Chondrocyte (in vitro differentiated cells): ENCODE measurements at places on chromosomes 16 and 17.

DNA sequence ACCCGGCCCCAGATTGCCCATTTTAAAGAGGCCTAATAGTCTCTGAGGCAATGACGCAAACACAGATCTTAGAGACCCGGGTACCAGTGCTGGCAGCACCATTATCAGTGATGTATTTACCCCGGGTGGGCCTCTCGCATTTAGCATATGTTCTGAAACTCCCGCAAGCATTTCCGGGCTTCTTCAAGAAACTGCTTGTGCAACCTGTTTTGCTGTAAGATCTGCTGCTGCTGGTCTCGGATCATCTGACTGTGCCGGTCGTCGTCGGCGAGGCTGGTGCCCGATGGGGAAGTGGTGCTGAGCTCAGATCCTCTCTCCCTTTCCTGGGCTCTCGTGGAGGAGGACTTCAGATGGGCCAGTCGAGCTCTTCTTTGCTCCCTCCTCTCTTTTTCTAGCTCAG lies 12.5 kb downstream of the CEP295NL start:
- DNase-seq, result no peak

GRCh38 chr17:46788796-46789195 lies 29.7 kb downstream of the WNT3 start:
- DNase-seq, result no peak

- no peak for DNase-seq
Measured at GRCh38 chr16:165539-166374, at the start of gene HBM. Gene HBM, plus strand, starts transcription at chr16:165978. Its CDS starts 20 bp downstream, at chr16:165998.

DNA sequence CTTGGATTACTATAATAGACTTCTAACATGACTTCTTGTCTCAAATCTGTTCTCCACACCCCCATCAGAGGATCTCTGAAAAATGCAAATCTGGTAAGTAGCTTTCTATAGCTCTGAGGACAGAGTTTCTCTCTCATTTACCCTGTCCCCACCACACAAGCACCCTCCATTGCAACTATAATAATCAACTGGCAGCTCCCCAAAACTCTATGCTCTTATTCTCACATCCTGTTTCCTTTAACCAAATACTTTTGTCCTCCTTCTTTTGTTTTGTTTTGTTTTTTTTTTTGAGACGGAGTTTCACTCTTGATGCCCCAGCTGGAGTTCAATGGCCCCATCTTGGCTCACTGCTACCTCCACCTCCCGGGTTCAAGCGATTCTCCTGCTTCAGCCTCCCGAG lies 73.4 kb downstream of the HELZ start:
- DNase-seq, result no peak

DNA sequence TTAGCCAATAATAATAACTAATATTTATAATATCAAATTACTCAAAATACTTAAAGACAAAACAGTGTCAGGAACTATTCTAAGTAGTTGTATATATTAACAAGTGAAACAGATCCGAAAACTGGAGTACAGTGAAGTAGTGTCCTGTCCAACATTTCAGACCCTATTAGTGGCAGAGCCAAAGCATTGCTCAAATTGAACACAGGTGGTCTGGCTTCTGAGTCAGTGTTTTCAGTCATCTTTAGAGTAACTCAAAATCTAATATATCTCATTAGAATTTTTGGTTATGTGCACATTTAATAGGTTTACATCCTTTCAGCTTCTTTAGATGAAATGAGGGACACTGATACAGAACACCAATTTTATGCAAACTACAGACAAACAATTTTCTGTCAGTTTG lies 652.5 kb downstream of the CDH11 start:
- no peak for DNase-seq

GRCh38 chr17:20084621-20085282 lies 75.6 kb downstream of the SPECC1 start:
- DNase-seq, result no peak

DNA sequence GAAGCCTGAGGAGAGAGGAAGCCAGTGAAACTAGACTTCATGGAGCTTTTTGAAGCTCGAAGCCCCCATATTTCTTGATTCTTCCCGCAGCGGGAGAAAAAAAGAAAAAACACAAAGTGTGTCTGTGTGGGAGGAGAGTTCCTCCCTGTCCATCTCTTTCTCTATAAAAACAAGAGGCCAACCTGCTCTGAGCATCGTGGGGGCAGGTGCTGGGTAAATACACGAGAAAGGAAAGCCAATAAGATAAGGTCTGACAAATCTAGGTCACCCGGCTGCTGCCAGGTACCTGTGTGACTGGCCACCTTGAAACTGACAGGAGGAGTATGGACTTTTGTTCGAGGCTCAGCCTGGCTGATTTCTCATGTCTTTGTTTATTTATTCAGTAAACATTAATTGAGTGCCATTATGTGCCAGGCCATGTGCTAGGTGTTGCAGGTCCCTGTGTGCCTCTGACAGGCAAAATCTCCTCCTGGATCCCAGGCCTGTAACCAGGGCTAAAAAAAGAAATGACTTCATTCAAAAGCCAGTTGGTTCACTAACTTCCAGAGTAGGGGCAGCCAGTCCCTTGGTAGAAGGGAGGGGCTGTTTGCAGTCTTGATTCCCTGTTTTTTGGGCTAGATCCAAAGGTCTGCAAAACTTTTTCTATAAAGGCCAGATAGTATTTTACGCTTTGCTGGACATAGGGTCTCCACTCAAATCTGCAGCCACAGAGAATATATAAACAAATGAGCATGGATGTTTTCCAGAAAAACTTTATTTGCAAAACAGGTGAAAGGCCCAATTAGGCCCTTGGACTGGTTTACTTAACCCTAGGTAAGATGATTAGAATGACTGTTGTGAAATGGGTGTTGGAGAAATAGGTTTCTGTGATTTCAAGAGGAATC lies 35.6 kb downstream of the YPEL2 start:
- DNase-seq, result no peak

DNA sequence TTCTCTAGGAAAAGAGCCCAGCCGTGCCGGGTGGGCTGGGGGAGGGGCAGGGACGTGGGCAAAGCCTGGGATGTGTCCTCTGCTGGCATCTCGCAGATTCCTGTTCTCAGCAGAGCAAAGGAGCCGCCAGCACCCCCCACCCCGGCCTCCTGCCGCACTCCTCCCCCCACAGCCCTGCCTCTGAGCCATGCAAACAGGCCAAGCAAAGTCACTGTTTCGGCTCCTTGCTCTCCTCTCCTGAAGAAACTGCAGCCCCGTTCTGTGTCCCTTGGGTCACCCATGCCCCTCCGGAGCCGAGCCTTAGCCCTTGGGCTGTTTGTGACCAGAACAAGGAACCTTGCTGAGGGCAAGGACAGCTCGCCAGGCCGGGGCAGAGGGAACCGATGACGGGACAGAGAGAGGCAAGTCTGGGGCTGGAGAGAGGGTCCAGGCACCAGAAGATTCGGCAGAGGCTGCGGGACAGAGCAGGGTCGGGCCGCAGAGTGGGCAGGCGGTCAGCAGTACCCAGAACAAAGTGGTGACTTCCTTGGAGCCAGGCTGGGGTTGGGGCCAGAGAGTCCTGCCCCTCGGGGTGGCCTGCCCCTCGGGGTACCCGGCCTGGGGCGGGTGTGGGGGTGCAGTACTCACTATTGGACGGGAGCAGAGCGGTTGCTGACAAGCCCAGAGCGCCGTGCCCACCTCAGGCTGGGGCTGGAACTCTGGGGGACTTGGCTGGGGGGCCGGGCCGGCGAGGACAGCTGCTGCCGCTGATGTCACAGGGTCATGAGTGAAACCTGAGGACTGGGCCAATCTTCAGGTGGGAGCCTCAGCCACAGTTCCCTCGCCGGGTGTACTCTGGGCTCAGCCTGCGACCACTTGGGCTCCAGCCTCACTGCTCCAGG lies 9.2 kb upstream of the PRR29 start:
- peak; percentile 79 for DNase-seq

GRCh38 chr17:80795754-80796153 lies 195.9 kb upstream of the CHMP6 start:
- no peak for DNase-seq

DNA sequence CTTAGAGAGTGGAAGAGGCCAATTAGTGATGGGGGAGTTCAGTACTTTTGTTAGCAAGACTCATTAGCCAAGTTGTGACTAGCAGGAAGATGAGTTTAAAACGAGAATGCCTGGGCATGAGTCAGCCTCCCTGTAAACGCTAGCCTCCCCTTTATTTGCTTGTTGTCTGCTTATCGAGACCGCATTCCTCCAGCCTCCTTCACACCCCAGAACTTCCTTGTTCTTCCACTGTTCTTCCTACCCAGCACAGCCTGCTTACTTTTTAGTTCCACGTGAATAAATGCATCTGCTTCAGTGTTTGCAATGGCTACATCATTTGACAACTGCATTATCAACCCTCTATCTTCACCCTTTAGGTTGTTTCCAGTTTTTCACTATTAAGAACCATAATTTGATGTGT lies 20.2 kb upstream of the OR3A1 start:
- no peak for DNase-seq

- DNase-seq, result no peak
Measured at GRCh38 chr17:40793832-40794231, 5.9 kb downstream of the KRT28 start.

DNA sequence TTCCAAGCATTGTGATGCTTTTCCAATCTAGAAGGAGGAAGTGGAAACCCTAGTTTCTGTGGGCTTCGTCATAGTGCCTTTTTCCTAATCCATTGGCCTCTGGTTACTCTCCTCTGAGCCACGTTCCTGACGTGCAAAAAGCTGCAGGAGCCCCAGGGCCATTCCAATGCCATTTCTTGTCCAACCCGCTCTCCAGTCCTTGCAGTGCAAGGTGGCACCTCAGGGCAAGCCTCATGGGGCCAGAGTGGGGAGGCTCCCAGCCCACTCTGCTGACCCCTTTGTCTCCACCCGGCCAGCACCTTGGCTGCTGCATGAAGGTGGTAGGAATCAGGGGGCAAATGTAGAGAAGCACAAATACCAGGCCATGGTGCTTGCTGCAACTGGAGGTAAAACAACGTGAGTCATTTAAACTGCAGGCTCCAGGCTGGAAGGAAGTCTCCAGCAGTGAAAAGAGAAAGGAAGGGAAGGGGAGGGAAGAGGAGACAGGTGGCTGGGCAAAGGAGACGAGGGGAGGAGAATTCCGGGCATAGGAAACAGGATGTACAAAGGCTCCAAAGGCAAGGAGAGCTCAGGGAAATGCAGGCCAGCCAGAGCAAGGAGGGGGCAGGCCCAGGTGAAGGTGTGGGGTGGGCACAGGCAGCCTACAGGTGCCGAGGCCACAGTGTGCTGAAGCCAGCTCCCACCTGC lies 168.2 kb upstream of the TNRC6C start:
- DNase-seq, result peak; percentile 34
